ENCODE measurements at places on chromosomes 2 and 18.

DNA sequence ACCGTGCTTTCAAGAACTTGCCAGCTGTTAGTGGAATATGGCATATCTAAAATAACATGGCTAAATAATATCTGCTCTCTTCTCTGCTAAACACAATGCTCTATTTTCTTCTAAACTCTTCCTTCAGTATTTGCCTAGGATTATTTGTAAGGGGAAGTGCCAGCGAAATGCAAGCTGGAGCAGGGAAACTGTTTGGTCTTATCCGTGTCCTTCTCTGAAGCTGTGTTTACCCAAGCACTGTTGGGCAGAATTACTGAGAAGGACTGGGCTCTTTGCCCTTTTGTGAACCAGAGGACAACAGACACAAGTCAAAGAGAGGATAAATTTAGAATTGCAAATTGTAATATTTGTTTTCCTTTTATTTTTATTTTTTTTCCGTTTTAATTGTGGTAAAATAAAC is 23.6 kb downstream of the CPO start:
- no peak for DNase-seq

GRCh38 chr2:15159751-15160177 is 401.4 kb downstream of the NBAS start:
- DNase-seq = peak; percentile 48

GRCh38 chr2:88836351-88836750 is 144.9 kb downstream of the RPIA start:
- DNase-seq = no peak

DNA sequence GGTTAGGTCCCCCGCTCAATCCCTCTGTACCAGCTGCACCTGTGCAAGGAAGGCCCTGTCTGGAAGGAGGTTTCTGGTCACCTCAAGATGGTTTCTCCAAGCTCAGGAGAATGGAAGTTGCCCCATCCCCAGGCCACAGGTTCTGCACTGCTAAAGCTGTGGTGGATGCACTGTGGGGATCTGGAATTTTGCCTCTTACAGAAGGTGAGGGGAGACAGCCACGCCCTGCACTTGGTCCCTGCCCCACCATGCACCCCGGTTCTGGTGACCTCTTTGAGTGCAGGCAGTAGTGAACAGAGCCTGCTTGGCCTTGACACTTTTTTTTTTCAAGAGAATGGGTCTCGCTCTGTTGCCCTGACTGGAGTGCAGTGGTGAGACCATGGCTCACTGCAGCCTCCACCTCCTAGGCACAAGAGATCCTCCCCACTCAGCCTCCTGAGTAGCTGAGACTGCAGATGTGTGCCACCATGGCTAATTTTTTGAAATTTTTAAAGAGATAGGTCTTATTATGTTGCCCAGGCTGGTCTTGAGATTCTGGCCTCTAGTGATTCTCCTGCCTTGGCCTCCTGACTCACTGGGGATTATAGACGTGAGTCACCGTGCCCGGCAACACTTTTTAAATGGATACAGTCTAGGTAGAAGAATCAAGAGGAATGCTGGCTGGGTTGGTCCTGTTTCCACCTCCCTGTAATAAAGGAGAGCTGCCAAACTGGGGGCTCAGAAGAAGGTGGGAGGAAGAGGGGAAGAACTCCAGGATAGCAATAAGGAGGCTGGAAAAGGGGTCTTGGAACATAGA is 5.8 kb upstream of the NT5DC4 start:
- DNase-seq = no peak

- DNase-seq = no peak
Observed at GRCh38 chr2:238863231-238863630, 15.3 kb downstream of the TWIST2 start.

GRCh38 chr2:137957033-137957432 is 7.2 kb upstream of the HNMT start:
- DNase-seq = no peak

GRCh38 chr2:131043199-131044074 is 49.8 kb downstream of the FAM168B start:
- DNase-seq = no peak

GRCh38 chr2:234403751-234404150 is 93.1 kb downstream of the ARL4C start:
- no peak for DNase-seq

DNA sequence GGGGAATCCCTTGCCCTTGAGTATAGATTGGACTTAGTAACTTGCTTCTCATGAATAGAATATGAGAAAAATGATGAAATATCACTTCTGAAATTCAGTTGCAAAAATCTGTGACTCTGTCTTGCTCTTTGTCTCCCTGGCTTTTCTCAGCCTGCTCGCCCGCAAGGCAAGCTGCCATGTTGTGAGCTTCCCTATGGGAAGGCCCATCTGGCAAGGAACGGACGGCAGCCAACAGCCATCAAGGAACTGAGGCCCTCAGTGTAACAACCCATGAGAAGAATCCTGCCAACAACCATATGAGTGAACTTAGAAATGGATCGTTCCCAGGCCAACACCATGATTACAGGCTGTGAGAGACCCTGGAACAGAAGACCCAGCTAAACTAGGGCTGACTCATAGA is 58.4 kb upstream of the PGAP1 start:
- DNase-seq = no peak

DNA sequence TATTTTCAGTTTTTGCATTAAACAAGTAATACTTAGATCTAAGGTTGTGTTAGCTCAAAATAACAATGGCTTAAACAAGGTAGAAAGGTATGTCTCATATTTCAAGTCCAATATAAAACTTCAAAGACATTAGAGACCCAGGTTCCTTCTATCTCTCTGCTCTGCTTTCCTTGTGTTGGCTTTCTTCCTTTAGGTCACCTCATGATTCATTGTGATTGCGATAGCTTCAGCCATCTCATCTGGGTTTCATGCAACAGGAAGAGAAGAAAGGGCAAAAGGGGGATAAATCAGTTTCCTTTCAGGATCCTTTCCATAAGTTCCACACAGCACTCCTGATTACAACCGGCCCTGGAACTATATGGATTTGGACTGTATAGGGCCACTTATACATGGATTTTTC is 16.0 kb upstream of the TBR1 start:
- DNase-seq = no peak

- DNase-seq = no peak
Observed at GRCh38 chr18:59536166-59536565, 161.1 kb downstream of the CCBE1 start.

DNA sequence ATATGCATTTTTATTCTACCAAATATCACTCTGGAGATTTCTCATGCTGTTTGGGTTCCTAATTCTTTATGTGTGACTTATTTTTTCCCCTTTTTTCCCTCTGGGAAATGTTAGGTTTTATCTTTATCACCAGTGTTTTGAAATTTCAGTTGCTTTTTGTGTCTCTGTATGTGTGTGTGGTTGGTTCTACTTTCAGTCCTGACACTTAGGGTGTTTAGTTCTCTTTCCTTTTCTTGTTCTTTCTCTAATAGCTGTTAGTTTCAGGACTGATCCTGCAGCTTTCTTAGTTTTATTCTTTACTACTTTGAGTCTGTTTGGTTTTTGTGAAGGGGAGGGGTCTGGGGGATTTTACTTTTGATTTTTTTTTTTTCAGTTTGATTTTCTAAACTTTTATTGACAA is 23.1 kb downstream of the PPM1B start:
- DNase-seq = no peak

- no peak for DNase-seq
Observed at GRCh38 chr18:79599441-79599931, 80.1 kb upstream of the CTDP1 start.

DNA sequence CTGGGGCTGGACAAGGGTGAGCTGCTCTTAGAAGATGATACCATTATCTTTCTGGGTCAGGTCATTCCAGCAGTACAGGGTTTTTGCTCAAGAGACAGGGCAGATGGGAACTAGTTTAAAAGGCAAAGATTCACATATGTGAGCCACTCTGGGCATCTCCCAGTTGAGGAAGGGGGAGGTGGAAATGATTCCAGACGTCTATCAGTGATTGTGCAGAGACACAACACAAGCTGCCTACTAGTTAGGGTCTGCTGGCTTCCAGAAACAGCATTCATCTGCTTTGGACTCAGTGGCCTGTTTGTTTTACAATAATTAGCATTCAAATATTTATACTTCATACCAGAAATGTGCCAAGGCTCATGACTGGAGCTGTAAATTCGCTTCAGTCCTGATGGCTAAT is 32.3 kb downstream of the ST6GAL2 start:
- DNase-seq = no peak

DNA sequence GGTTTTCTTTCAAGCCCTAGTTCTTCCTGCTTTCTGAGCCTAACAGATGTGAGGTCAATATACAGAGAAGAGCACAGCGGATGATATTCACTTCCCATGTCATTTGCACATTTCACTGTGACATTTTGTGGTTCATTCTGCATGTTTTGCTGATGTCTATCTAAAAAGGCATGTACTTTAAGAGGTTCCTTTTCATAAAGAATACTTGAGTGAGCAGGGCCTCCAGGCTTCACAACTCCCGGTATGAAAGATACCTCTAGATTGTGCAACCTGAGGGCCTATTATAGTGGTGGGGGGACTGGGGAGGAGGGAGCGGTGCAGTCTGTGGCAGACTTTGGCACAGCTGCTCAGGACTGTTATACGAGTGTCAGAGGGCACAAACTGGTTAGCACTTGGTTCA is 54.6 kb downstream of the CPO start:
- DNase-seq = no peak

DNA sequence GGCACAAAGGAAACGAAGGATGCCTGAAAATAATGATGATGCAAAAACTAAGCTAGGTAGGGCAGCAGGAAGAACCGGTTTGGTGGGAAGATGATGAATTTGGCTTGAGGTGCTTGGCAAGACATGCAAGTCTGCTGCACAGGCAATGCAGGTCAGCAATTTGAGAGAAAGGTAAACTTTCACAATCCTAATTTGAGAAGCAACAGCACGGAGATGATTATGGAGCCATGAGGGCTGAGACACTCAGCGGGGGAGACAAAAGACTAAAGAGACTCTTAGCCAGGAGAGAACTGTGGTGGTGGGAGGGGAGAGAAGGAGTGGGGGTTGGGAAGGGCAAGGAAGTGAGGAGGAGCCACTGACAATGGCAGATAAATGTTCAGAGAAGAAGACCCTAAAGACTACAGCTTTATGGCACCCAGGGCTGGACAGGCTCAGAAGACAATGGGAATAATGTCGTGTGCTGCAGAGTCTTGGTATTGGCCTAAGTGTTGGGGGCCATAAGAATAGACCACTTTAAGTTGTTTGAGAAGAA is 19.4 kb upstream of the RNF149 start:
- DNase-seq = no peak

GRCh38 chr2:159898441-159898840 is 100.4 kb upstream of the CD302 start:
- no peak for DNase-seq
